ENCODE measurements at places on chromosomes 13 and 19. TPM values are rescaled to one million over a fixed set of nuclear protein-coding genes. Genes with fewer than 3 reads are reported as not detected.

GRCh38 chr19:3983936-3984583 is 1.2 kb downstream of the EEF2 start:
- peaks cover 52% of the 10 kb centered on the region for H3K36me3 ChIP-seq
- peaks cover 30% of the 10 kb centered on the region for H3K4me1 ChIP-seq
- H3K27me3 ChIP-seq = no peaks in the 10 kb centered on the region
- peak overlapping the region; percentile 89 for H3K4me3 ChIP-seq
- no peak for DNase-seq
- H3K27ac ChIP-seq = peak overlapping the region; percentile 92

- no peak overlapping the region for H3K27ac ChIP-seq
- DNase-seq = no peak
- H3K4me1 ChIP-seq = no peaks in the 10 kb centered on the region
- peaks cover 7% of the 10 kb centered on the region for H3K27me3 ChIP-seq
- no peak overlapping the region for H3K4me3 ChIP-seq
Observed at GRCh38 chr19:33207040-33207620, 13.0 kb downstream of the LRP3 start.

DNA sequence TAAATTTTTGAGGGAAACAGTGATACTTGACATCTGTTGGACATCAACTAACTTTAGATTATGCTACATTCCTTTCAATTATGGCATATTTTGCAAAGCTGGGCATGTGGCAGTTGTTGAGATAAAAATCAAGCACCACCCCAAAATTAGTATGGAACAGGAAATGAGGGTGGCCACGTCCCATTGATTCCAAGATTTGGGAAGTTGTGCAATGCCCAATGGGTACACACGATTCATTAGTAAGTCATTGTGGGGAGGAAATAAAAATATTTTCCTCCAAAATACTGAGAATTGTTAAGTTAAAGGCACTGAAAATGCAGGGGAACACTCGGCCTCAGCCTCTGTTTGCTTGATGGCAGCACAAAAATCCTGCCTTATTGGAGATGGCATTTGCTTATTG is 7.6 kb downstream of the ERICH6B start:
- no peak overlapping the region for H3K4me3 ChIP-seq
- peaks cover 3% of the 10 kb centered on the region for H3K27me3 ChIP-seq
- H3K36me3 ChIP-seq = no peaks in the 10 kb centered on the region
- H3K4me1 ChIP-seq = no peaks in the 10 kb centered on the region
- no peak for DNase-seq
- no peak overlapping the region for H3K27ac ChIP-seq

GRCh38 chr19:46205183-46205984 is 24.2 kb upstream of the IGFL1 start:
- no peak overlapping the region for H3K27ac ChIP-seq
- H3K27me3 ChIP-seq = peaks cover 21% of the 10 kb centered on the region
- H3K4me1 ChIP-seq = no peaks in the 10 kb centered on the region
- no peak for DNase-seq
- H3K4me3 ChIP-seq = no peak overlapping the region

KLF16 gene
- 61.4 TPM for total RNA-seq

DNA sequence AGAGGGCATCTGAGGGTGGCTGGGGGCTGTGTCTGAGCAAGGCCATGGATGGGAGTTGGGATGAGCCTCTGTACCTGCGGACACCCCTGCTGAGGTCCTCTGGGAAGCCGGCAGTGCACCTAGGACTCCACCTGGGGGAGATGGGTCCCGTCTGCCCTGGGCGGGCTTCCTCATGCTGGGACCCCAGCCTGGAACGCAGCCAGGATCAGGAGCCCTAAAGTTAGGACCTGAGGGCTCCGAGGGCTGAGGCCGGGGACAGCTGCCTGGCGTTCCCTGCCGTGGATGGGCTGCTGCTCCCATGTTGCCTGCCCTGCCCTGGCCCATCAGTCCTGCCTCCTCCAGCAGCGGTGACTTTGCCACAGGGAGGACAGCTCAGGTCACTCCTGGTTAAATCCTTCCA is 26.1 kb downstream of the CRTC1 start:
- peaks cover 39% of the 10 kb centered on the region for H3K4me1 ChIP-seq
- H3K27ac ChIP-seq = no peak overlapping the region
- H3K4me3 ChIP-seq = no peak overlapping the region

DNA sequence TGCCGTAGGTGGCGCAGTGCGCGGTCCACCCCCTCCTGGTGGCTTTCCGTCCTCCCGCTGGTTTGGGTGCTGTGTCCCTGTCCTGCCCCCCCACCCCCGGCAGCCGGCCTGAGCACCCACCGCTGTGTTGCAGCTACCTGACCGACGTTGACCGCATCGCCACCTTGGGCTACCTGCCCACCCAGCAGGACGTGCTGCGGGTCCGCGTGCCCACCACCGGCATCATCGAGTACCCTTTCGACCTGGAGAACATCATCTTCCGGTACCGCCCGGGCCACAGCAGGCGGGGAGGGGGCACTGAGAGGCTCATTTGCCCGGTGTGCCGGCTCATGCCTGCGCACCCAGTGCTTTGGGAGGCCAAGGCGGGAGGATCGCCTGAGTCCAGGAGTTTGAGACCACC is 20.6 kb downstream of the GNA11 start:
- no peak overlapping the region for H3K4me3 ChIP-seq
- no peak overlapping the region for H3K27ac ChIP-seq
- no peaks in the 10 kb centered on the region for H3K4me1 ChIP-seq

IGSF23 gene
- total RNA-seq = not detected

ZNF541 gene
- 0.62 TPM for total RNA-seq

GRCh38 chr19:53982611-53983010 is 8.8 kb upstream of the CACNG6 start:
- H3K36me3 ChIP-seq = no peaks in the 10 kb centered on the region
- no peak overlapping the region for H3K4me3 ChIP-seq
- H3K27me3 ChIP-seq = peaks cover 77% of the 10 kb centered on the region
- H3K27ac ChIP-seq = no peak overlapping the region
- H3K4me1 ChIP-seq = peaks cover 26% of the 10 kb centered on the region

- H3K27me3 ChIP-seq = no peaks in the 10 kb centered on the region
- H3K27ac ChIP-seq = no peak overlapping the region
- H3K36me3 ChIP-seq = no peaks in the 10 kb centered on the region
- DNase-seq = no peak
- H3K4me1 ChIP-seq = no peaks in the 10 kb centered on the region
Observed at GRCh38 chr19:6288737-6289136, 9.0 kb upstream of the MLLT1 start.

PTPRH gene
- total RNA-seq = not detected

DNA sequence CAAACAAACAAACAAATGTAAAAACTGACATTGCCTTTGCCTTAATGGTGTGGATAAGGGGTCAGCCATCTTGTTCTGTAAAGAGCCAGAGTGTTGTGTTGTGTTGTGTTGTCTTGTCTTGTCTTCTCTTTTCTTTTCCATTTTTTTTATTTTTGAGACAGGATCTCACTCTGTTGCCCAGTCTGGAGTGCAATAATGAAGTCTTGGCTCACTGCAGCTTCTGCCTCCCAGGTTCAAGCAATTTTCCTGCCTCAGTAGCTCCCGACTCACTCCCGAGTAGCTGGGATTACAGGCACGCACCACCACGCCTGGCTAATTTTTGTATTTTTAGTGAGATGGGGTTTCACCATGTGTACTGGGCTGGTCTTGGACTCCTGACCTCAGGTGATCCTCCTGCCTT is 27.8 kb downstream of the TIMM13 start:
- H3K4me1 ChIP-seq = peaks cover 3% of the 10 kb centered on the region
- DNase-seq = no peak
- H3K4me3 ChIP-seq = no peak overlapping the region
- H3K36me3 ChIP-seq = no peaks in the 10 kb centered on the region
- H3K27ac ChIP-seq = no peak overlapping the region

DNA sequence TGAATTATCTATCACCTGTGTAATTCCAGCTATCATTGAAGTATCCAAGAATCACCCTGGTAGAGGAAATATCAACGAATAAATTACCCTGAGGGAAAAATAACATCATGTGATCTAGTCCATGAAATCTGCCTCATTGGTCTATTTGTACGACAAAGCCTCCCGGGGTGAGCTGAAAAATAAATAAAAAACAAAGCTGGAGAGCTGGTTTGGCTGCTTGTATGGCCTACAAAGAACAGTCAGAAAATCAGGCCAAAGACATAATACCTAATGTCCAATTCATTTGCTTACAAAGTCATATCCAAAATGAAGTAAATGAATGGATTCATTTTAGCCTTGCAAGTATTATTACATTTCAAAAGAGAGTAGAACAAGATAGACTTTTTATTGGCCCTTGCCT is 449.9 kb downstream of the KLF12 start:
- H3K36me3 ChIP-seq = no peaks in the 10 kb centered on the region
- no peak overlapping the region for H3K27ac ChIP-seq
- DNase-seq = no peak
- no peaks in the 10 kb centered on the region for H3K4me1 ChIP-seq

FFAR3 gene
- total RNA-seq = not detected

- H3K27ac ChIP-seq = no peak overlapping the region
- DNase-seq = no peak
- H3K27me3 ChIP-seq = no peaks in the 10 kb centered on the region
- H3K4me3 ChIP-seq = no peak overlapping the region
- no peaks in the 10 kb centered on the region for H3K4me1 ChIP-seq
Observed at GRCh38 chr13:113609616-113610015, 25.1 kb downstream of the TFDP1 start.

DNA sequence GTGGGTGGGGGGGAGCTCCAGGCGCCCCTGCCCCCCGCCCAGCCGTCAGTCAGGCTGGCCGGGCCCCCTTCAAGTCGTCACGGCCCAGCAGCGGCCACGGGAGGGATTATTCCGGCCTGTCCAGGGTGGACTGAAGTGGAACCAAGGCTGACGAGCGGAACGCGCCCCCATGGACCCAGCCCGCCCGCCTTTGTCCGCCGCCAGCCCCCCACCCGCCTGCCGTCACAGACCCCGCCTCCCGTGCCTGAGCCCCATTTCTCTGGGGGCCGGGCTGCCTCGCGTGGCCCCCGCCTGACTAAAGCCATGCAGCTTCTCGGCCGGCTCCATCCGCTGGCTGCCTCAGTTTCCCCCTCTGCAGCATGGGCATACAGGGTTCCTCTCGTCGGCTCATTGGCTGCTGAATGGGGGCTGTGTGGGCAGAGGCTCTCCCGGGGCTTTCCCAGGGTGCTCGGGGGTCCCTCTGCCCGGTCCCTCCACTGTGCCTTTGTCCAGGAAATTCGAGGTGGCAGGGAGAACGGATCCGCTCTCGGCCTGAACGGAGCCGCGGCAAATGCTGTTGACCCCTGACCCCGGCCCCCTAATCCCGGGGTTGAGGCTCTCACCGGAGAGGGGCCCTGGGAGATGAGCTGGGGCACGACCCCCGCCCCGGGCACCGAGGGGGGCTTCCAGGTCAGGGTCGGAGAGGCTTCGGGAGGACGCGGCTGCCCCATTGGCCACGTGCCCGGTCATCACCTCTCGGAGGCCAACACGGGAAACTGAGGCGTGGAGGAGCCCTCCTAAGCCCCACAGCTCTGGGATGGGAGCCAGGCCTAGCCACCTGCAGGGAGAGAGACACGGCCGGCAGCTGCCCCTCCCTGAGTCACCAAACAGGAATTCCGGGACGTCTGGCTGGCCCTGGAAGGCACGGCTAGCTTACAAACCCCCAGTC is 27.4 kb downstream of the EFNA2 start:
- no peak overlapping the region for H3K27ac ChIP-seq
- DNase-seq = no peak
- H3K36me3 ChIP-seq = no peaks in the 10 kb centered on the region
- H3K4me1 ChIP-seq = no peaks in the 10 kb centered on the region
- no peak overlapping the region for H3K4me3 ChIP-seq

GRCh38 chr19:55540619-55541018 is 3.7 kb upstream of the SBK2 start:
- DNase-seq = no peak
- no peaks in the 10 kb centered on the region for H3K27me3 ChIP-seq
- no peak overlapping the region for H3K27ac ChIP-seq
- no peak overlapping the region for H3K4me3 ChIP-seq
- no peaks in the 10 kb centered on the region for H3K4me1 ChIP-seq

GRCh38 chr13:54029226-54029625 is 1000.6 kb downstream of the OLFM4 start:
- DNase-seq = no peak
- H3K27me3 ChIP-seq = no peaks in the 10 kb centered on the region
- no peak overlapping the region for H3K4me3 ChIP-seq
- H3K27ac ChIP-seq = no peak overlapping the region
- no peaks in the 10 kb centered on the region for H3K4me1 ChIP-seq
- no peaks in the 10 kb centered on the region for H3K36me3 ChIP-seq

GRCh38 chr13:21569686-21570085 is 34.3 kb downstream of the MICU2 start:
- no peaks in the 10 kb centered on the region for H3K27me3 ChIP-seq
- no peak overlapping the region for H3K27ac ChIP-seq
- peaks cover 4% of the 10 kb centered on the region for H3K36me3 ChIP-seq
- H3K4me1 ChIP-seq = no peaks in the 10 kb centered on the region

- no peaks in the 10 kb centered on the region for H3K4me1 ChIP-seq
- no peaks in the 10 kb centered on the region for H3K36me3 ChIP-seq
- H3K4me3 ChIP-seq = no peak overlapping the region
- DNase-seq = no peak
- no peak overlapping the region for H3K27ac ChIP-seq
Observed at GRCh38 chr13:52070929-52071523, 46.5 kb downstream of the UTP14C start.

GRCh38 chr13:111241006-111241755 is 79.3 kb upstream of the TEX29 start:
- H3K4me3 ChIP-seq = no peak overlapping the region
- H3K27me3 ChIP-seq = no peaks in the 10 kb centered on the region
- peaks cover 32% of the 10 kb centered on the region for H3K36me3 ChIP-seq
- H3K4me1 ChIP-seq = no peaks in the 10 kb centered on the region
- H3K27ac ChIP-seq = no peak overlapping the region
- no peak for DNase-seq

DNA sequence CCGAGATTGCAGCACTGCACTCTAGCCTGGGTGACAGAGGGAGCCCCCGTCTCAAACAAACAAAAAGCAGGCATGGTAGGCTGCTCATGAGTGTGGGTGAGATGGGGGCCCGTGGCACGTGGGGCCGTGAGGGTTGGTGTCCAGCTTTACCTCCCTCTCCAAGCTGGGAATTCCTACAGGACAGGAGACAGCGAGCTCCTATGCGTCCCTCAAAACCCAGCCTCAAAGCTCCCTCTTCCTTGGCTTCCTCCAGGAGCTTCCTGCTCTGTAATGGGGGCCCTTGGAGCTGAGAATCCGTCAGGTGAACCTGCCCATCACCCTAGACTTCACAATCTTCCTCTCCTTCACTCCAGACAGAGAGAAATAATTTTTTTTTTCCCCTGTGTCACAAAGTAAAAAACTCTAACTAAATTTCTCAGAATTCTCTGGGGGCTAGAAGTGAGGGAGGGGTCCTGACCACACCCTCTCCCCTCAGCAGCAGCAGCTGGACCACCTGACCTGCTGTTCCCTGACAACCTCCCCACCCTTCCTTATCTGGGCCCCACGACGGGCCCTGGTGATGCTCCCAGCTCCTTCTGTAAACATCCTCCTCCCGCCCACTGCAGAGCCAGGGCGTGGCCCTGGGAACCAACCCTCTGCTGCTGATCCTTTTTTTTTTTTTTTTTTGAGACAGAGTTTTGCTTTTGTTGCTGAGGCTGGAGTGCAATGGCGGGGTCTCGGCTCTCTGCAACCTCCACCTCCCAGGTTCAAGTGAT is 22.1 kb upstream of the WDR18 start:
- H3K27ac ChIP-seq = no peak overlapping the region
- H3K4me3 ChIP-seq = no peak overlapping the region
- no peaks in the 10 kb centered on the region for H3K4me1 ChIP-seq
- no peaks in the 10 kb centered on the region for H3K27me3 ChIP-seq
